ENCODE measurements at places on chromosomes 5 and 9.

DNA sequence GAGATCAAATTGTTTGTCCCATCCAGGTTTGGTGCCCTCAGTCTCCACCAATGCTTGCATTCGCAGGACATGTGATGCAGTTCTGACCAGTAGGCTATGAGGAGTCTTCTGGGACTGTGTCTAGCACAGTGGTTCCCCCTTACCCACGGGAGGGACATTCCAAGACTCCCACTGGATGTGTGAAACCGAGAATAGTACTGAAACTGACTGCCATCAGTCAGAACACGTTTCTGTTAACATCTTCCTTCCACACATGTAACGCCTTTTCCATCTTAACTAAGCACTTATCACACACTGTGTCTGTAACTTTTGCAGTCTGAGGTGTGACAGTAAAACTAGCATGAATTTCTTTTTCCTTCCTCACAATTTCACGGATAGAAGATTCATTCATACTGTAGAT lies 74.7 kb downstream of the PTTG1 start:
- DNase-seq = no peak

DNA sequence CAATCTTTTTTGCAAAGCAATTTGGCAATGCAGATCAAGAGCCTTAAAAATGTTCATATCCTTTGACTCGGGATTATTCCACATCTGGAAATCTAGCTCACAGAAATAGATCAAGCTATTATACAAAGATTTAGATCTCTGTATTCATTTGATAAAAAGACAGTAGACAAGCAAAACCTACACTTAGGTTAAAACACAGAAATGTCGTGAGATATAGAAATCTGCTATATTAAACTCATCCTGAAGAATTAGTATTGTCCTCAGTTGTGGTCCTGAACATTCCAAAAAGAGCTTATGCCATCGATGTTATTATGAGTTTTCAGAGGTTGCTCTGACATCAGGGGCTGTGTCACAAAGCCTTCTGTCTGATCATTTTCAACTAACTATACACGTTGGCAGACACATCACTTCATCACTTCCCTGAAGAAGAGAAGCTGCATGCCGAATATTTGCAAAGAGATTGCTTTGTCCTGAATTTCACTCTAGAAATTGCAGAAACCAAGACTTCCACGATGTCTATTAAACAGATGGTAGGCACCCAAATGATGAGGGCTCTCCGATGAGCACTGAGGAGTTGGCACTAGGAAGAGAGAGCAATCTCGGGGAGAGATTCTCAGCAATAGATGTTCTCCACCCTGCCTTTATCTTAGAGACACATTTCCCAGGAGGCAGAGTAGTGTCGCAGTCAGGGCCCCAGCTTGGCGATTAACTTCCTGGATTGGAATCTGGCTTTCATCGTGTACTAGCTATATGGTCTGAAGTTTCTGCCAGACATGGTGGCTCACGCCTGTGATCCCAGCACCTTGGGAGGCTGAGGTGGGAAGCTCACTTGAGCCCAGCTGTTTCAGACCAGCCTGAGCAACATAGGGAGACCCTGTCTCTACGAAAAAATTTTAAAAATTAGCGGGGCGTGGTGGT lies 1.9 kb upstream of the UBTD2 start:
- DNase-seq = no peak

DNA sequence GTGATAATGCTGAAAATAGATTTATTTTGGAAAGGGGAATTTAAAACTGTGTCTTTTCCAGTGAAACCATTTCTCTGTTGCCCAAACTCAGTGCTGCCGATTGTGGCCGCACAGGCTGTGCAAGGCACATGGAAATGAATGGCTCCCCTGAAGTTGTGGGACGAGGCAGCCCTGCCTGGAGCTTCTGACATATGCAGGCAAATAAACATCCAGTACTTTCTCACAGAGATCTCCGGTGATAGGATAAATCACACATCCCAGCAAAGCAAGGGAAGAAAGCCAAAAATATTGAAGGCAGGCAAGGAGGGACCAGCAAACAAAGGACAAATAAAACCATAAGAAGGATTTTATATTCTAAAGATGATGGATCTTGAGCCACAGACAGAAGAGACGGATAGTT lies 464.5 kb downstream of the MTRR start:
- DNase-seq = no peak

- no peak for DNase-seq
Measured at GRCh38 chr9:13491138-13491492, 211.6 kb upstream of the MPDZ start.

DNA sequence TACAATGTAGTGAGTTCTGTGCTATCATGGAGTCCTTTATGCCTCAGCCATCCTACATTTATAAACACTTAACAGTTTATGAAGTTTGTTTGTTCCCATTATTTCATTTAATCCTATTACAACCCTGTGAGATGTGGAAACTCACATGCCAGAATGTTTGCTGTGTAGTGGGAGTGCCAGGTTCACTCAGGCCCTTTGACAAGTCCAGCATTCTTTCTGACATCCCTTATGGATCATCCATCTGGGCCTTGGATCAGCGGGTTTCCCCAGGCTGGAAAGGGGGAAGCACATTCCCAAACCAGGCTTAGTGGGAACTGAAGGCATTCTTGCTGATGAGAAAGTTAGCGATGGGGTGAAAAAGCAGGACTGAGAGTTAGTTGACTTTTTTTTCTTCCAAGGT lies 128.1 kb upstream of the OTULINL start:
- DNase-seq = peak; percentile 74

GRCh38 chr5:439181-439580 lies 3.8 kb upstream of the EXOC3 start:
- DNase-seq = no peak

- DNase-seq = no peak
Measured at GRCh38 chr5:142517840-142518239, 168.1 kb downstream of the FGF1 start.

GRCh38 chr5:179264783-179265513 lies 80.3 kb downstream of the ADAMTS2 start:
- DNase-seq = no peak

DNA sequence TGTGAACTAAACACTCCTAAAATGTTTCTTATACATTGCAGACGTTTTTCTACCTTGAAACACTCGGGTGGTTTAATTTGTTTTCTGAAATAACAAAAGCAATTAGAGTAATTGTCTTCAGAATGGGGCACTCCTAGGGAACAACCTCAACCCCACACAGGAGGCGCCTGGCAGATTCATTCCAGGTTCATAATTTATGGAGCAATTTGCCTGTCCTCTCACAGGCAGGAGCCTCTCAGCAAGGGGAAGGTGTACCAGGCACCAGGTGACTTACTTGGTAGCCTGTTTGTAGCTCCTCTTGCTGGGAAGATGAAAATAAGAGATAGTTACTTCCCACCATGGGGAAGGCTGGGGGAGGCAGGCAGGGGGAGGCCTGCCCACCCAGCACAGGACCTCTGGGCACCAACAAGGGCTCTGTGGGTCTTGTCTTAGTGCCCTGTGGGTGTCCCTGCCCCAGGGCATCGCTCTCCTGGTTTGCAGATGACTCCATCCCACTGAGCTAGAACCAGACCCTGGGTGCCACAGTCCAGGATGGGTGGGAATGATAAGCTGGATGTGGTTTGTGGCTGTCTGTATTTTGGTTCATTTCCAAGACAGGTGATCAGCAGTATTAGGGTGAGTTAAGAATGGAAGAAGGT lies 144.4 kb downstream of the FSTL4 start:
- DNase-seq = no peak

Measured in fibroblast of skin of abdomen (primary cell).